ENCODE measurements at places on chromosomes 5 and 9.

DNA sequence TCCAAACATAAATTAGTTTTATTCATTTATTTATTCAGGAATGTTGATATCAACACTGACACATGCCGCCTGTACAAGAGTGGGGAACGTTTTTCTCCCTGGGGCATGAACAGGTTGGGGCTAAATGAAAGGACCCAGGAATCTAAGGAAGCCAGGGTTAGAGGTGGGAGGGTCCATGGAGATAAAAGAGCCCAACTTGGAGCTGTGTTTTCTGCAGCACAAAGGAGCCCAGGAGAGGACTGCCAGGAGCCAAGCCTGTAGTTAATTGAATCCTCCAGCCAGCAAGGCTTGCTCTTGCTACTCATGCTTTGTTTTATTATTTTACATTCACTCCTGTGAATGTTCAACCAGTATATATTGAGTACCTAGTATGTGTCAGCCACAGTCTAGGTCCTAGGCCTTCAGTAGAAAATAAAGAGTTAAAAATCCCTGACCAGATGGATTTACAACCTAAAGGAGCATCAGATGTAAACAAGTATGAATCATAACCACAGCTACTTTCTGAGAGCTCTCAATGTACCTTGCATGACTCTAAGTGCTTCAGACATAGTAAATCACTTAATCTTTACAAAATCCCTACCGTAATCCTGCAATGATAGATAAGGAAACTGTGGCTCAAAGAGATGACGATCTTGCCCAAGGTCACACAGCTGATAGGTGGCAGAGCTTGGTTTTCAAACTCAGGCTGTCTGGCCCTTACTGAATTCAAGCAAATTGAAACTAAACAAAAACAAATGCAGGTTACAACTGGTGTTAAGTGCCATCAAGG lies 69.8 kb downstream of the ASTN2 start:
- no peak for DNase-seq

DNA sequence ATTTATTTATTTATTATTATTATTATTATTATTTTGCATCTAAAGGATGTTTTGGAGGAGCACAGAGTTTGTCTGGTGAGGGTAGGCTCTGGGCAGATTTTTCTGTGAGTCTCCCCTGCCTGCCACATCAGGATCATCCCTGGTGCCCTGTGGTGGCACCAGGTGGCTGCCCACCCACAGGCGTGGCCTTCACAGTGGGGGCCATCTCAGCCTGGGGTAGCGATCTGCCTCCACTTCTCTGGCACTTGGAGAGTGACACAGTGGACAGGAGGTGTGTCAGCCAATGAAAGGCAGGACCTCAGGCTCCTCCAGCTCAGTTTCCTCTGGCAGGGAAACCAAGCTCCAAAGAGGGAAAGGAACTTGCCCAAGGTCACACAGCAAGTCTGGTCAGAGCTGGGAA lies 30.0 kb downstream of the SLC6A7 start:
- DNase-seq = no peak

- no peak for DNase-seq
These were observed 491.9 kb downstream of the CDH18 start for GRCh38 chr5:19496056-19496455.

- DNase-seq = no peak
These were observed 86.7 kb downstream of the FAM114A2 start for GRCh38 chr5:153952057-153952456.

- DNase-seq = peak; percentile 14
These were observed 29.5 kb downstream of the SURF6 start for GRCh38 chr9:133306242-133307204.

DNA sequence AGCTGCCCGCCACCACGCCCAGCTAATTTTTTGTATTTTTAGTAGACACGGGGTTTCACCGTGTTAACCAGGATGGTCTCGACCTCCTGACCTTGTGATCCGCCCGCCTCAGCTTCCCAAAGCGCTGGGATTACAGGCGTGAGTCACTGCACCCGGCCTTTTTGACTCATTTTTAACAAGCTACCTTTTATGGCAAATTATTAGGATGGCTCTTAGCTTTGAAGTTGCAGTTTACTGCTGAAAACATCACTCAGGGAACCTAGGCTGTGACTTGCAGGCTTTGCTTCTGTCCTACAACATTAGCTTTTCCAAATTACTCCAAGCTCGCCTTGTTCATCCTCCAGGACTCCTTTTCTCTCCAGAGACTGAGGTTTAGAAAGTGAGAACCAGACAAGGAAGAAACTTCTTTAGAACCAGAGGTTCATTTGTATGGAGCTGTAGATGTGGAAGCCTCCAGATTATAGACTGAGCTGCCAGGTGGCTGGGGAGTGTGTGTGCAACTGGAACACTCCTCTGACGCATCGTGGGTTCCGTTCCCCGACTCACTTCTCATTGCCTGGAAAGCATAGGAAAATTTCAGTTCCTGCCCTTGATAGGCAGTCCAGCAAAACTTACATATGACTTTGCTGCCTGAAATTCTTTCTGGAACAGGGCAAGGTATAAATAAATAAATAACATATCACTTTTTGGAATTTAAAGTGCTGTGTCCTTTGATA lies 23.8 kb upstream of the SPTAN1 start:
- no peak for DNase-seq

GRCh38 chr9:122097679-122098315 lies 4.7 kb upstream of the TTLL11 start:
- no peak for DNase-seq

GRCh38 chr9:2228132-2228531 lies 213.0 kb downstream of the SMARCA2 start:
- DNase-seq = peak; percentile 28

GRCh38 chr5:160198841-160199409 lies 30.4 kb upstream of the FABP6 start:
- no peak for DNase-seq

DNA sequence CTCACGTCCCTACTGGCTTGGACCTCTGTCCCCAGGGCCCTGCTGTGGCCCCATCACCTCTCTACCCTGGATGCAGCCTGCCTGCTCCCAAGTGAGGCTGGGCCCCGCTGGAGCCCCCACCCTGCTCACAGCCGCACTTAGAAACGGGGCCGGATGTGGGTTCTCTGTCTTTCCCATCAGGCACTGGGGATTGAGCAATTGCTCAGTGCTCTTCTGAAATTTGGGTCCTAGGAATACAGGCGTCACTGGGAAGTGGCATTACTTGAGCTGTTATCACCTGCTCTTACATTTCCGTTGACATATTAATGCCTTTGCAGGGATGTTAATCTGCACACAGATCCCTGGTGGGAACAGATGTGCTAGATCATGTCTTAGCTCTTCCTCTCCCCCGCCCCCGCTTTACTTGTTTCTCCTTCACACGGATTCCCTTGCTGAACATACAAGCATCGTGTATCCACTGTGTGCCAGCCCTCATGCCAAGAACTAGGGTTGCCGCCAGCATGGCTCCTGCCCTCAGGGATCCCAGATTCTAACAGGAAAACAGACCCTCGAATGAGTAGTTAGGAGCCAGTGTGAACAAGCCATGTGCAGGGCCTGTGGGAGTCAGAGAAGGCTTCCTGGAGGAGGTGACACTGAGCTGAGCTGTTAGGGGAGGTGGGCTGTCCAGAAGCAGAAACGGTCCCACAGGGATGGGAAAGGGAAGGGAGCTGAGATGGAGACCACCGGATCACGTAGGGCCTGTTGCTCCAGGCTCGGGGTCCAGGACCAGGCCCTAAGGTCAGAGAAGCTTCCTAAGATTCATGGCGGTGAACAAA lies 65.1 kb downstream of the NEK6 start:
- no peak for DNase-seq

DNA sequence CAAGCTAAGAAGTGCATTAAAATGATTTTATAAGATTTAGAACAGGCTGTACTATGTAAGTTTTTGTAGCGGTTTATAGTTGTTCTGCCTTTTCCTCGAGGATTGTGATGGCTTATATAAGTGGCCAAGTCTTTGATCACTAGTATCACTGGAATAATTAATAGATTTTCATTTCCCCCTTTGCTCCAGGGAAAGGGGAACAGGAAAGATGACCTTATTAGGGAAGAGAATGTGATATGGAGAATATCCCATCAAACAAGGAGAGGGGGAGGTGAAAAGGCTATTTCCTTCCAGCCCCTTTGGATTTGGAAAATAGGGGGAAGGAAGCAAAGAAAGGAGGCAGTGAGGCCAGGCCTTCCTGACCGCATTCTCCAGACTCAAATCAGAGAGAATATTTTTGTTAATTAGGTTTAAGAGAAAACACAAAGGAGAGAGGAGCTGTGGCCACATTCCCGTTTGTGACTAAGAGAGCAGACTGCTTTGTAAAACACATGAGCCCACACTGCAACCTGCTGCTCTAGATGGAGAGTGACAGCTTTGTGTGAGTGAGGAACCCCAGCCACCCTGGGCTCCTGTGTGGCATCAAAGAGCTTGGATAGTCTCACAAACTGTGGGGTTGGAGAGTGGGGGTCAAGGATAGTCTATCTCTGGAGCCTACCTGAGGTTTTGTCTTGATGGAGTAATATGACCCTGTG lies 359.5 kb downstream of the DTWD2 start:
- DNase-seq = no peak
